NCI-H1092 (cell line): ENCODE measurements at places on chromosomes 7 and 10.

- no peak for DNase-seq
These were observed 44.4 kb upstream of the SLIT1 start for GRCh38 chr10:97230146-97230545.

GRCh38 chr10:717458-717857, 28.0 kb upstream of the DIP2C start:
- DNase-seq = no peak

DNA sequence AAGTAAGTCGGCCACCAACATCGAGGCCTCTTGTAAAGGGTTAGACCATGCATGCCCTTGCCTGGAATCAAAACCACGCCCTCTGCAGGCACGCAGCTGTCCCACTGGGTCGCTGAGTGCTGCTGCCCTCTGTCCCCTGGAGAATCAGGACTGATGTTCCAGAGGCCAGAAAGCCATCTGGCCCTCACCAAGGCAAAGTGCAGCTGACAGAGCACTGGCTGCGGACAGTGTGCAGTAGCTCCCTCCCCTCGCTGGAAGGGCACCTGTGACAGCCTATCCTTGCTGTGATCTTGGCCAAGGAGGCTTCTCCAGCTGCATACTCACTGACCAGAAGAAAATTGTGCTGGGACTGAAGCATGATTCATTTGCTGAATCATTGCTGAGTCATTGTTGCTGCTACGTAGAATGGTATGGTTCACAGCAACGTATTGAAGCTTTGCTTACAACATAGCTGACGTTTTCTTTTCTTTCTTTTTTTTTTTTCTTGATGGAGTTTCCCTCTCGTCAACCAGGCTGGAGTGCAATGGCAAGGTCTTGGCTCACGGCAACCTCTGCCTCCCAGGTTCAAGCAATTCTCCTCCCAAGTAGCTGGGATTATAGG, 30.4 kb downstream of the DDC start:
- DNase-seq = no peak

- DNase-seq = no peak
These were observed 11.0 kb downstream of the POT1 start for GRCh38 chr7:124918662-124919061.

DNA sequence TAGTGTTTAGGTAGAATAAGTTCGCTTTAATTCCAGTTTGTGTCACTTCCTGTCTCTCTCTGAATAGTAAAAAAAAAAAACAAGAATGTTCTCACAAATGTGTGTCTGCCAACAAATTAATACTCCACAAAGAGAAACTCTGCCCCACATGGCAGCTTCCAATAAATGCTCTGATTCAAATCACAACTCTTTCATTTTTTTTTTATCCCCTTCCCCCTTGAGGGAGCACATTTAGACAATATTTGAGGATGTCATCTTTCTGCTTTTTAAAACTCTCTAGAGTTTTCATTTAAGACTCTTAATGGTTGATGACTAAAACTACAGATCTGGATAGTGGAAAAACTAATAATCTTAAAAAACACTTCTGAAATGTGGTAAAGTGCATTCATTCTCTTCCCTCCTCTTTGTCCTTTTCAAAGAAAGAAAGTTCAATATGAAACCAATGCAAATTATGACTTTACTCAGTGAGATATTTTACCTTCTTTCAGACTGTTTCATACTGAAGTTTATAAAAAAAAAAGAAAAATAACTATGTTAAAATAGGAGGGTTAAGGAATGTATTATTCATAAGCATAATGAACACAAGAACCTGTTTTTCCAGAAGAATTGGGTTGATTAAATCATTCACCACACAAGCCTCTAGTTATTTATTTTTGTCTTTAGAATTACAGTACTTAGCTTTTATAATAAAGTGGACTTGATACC, 42.3 kb downstream of the ARID5B start:
- no peak for DNase-seq

DNA sequence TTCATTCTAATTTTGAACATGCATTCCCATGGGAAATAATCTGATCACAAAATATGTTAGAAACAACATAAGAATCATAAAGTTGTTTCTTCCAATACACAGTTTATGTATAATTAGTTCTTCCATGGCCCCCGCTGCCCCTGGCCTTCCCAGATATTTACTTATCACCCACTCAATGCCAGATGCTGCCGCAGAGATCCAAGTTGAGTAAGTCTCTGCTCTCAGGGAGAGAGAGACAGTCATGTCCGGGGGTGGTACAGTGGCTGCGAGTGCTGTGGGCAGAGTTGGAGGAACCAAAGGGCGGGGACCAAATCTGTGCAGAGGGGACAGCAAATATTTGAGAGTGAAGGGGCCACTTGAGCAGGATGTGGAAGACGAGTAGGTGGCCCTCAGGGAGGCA, 37.1 kb downstream of the COL26A1 start:
- no peak for DNase-seq

DNA sequence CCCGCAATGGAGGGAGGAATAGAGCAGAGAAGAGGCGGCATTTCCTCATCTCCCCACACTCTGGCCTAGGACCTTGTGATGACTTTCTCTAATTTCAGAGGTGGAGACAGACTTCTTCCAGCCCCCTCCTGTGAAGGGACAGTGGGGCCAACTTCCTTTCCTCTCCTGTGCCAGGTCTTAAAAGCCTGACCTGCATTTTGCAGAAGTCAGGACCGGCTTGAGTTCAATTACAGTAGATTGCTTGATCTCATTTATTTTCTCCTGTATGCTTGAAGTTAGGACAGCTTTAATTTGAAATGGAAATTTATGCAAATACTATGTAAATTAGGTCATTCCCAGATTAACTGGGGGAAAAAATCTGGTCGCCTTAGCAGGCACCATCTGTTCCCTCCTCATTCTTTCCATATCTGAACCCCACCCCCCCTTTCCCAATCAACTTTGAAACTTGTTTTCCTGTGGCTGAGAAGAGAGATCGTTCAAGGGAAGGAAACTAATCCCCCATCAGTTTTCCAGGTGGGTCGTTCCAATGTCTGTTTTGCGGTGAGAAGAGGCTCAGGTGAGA, 57.1 kb downstream of the SYPL1 start:
- no peak for DNase-seq

GRCh38 chr7:135208102-135208793, 3.1 kb downstream of the WDR91 start:
- DNase-seq = no peak

DNA sequence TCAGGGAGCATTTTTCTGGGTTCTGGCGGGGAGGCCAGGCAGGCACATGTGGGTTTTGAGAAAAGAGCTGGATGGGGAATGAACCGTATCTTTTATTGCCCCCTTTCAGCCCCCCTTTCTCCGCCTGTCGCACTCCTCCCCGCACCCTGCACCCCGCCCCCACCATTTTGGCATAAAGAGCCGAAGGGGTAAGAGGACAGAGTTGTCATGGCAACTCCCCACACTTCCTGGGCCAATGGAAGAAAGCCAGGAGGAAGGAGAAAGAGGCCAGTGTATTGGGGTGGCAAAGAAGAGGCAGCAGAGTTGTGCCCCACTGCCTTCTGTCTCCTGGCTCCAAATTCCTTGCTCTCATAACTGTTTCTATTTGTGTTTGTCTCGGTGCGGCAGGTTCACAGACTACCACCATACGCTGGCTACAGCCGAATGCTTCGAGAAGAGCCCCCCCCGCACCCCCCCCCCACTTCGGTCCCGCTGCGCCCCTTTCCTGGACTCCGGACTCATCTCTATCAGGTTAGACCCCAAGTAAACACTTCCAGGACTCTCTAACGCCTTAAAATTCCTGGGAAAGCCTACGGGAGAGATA, 3.4 kb downstream of the KCNIP2 start:
- no peak for DNase-seq

GRCh38 chr7:51276091-51276605, 40.5 kb downstream of the COBL start:
- DNase-seq = no peak

DNA sequence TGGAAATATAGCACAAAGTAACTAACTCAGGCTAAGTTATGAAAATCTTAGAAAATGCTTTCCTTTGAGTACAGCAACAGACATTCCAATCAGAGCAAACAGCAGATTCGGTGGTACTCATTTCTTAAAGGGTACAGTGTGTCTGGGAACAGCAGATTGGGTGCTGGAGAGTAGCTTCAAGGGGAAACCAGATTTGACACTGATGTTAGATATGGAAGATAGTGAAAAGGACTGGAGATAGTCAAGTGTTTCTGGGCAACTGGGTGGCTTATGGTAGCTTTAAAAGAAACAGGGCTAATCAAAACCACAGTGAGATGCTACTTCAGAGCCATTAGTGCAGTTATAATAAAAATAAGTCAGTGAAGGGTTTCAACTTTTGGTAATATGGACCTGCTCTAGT, 12.1 kb upstream of the UMAD1 start:
- no peak for DNase-seq

GRCh38 chr7:30238721-30239441, 45.5 kb upstream of the ZNRF2 start:
- peak; percentile 86 for DNase-seq

GRCh38 chr7:38630720-38631673, at the start of gene AMPH:
AMPH (minus strand) TSS chr7:38631373; CDS start chr7:38631351, 22 bp downstream.
- peak; percentile 56 for DNase-seq

- DNase-seq = no peak
These were observed 26.9 kb downstream of the BLVRA start for GRCh38 chr7:43785420-43785819.

DNA sequence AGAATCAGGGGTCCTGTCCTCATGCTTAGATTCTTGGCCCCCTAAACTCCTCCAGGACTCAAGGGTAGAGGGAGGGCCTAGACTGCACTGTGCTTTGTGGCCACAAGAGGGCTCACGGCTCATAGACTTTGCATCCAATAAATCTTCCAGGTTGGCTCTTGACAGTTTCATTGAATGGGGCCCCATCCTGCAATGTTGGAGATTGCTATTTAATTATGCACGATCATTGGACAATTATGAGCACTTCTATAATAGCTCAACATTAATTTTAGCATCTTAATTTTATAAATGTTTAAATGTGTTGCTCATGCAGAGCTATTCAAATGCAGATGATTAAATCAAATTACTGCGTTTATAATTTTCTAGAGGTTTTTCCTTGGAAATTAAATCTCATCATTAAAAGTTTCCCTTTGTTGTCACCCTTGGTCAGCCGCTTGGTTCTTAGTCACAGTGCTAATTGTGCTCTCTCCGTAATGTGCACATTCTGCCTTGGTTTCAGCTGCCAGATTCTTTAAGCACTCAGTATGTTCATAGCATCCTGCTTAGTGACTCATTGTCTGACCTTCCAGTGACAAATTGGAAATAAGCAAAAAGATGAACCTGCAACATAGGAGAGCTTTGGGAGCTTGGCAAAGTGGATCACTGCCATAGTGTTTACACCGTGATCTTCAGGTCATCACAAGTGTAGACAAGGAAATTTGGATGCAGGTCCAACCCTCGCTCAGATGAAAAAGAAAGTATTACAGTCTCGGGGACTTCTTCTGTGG, 33.4 kb upstream of the PLPP4 start:
- no peak for DNase-seq

GRCh38 chr10:88313878-88314277, 269.2 kb downstream of the RNLS start:
- DNase-seq = no peak

GRCh38 chr10:116169782-116170445, 103.1 kb downstream of the GFRA1 start:
- no peak for DNase-seq

- DNase-seq = peak; percentile 20
These were observed 309.1 kb downstream of the MDFIC start for GRCh38 chr7:115230882-115231571.

DNA sequence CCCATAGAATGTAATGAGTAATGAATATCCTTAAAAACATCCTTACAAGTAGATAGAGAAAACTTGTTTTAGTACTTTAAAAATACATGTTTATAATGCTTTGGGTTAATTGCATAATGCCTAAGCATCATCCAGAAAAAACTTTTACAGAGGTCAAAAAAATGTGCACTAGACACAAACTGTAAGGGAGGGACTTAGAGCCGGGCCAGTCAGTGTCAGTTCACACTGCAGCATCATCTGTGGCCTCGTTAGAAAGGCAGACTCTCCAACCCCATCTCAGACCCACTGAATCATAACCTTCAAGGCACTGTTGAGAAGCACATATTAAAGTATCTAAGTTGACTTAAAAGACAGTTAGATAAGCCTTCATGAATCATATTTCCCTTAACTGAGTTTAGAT, 230.1 kb upstream of the PRPS1L1 start:
- no peak for DNase-seq

- DNase-seq = no peak
These were observed 190.1 kb downstream of the PRPF18 start for GRCh38 chr10:13776861-13777311.

GRCh38 chr10:90087197-90088023, 386.0 kb downstream of the KIF20B start:
- no peak for DNase-seq

DNA sequence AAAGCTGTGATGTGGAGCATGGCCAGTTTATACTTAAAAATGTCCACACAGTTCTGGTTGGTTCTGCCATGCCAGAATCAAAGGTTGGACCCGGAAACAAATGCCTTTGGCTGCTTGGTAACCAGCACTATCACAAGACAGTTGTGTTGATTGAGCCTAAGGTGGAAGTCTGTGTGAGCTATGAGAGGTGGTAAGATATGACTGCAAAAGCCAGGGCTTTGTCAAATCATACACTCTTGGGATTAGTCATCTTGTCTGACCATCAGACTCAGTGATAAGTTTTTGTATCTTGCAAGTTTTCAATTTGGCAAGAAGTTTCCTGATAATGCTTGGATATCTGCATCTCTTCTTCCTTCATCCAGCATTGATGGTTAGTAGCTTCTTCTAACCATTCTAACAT, 35.5 kb downstream of the GPR141 start:
- no peak for DNase-seq

DNA sequence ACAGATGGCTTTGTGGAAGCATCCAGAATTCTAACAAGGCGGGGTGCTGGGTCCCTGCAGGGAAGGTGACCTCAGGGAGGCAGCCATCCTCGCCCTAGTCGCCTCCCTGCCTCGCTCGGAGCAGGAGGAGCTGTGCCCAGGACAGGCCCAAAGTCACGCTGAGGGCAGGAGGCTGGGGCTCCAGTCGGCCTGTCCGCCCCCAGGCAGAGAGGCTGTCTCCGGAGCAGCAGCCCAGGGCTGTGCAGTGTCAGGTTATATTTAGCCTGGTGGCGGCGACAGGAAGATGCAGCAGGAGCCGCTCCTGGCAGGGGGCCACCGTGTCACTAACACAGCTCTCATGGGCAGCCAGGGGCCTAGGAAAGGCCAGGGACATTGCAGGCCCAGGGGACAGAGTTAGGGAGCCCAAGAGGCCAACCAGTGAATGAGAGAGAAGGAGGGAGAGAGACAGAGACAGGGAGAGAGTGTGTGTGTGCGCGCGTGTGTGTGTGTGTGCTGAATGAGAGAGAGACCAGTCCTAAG, 13.5 kb downstream of the KCNH2 start:
- DNase-seq = peak; percentile 17

GRCh38 chr10:127046975-127047877, 142.0 kb downstream of the DOCK1 start:
- DNase-seq = no peak

- no peak for DNase-seq
These were observed 38.6 kb downstream of the ZNF25 start for GRCh38 chr10:37937864-37938263.
